Stimulated activated CD4-positive, alpha-beta T cell treated with anti-CD3 and anti-CD28 coated beads, Interleukin-12 subunit alpha, Interleukin-12 subunit beta, amount 100 ng/mL, for 24 hours (primary cell): ENCODE measurements at places on chromosomes 11 and 22.
A peak's percentile ranks its signal among the peaks of the same experiment; 100 is the strongest.

DNA sequence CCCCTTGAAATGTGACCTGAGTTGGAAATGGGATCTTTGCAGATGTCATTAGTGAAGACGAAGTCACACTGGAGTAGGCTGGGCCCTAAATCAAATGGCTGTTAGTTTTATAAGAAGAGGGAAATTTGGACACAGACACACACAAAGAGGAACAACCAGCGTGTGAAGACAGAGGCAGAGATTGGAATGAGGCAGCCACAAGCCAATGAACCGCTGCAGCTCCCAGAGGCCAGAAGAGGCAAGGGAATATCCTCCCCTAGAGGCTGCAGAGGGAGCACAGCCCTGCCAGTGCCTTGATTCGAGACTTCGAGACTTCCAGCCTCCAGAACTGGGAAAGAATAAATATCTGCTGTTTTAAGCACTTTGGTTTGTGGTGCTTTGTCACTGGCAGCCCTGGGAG is 484.5 kb downstream of the MN1 start:
- DNase-seq = no peak

DNA sequence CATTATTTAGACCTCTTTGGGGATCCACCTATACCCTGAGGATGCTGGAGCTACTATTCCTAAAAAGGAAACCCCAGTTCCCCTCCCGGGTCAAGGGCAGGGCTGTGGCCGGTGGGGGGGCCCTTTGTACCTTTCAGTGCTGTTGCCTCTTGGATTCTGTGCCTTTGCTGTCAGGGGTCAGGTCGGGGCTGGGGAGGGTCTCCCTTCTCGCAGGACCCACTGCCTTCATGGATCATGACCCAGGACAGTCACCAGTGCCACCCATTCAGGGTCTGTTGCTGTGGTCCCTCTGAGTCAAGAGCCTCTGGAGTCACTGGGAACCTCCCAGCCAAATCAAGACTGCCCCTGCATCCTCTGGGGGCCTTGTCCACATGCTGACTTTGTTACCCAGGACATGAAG is 78.1 kb upstream of the CCND1 start:
- DNase-seq = no peak

GRCh38 chr11:8022876-8023275 is 35.7 kb downstream of the EIF3F start:
- no peak for DNase-seq

DNA sequence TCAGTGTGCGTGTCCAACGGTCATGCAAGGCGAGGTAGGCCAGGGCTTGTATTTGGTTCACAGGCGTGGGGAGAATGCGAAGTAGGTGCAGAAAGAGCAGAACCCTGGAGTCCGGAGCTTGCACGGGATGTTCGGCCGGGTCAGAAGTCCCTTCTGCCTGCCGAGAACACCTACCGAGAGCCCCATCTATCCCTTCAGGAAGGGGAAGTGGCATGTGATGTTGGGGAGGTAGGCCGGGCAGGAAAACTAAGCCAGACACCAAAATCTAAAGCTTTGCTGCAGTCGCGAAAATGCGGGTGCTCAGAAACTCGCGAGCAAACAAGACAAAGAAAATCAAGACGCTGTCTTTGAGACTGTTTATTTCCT is 435 bp upstream of the TAF6L start:
- no peak for DNase-seq

GRCh38 chr11:120212259-120212878 is 1.5 kb downstream of the OAF start:
- DNase-seq = no peak

DNA sequence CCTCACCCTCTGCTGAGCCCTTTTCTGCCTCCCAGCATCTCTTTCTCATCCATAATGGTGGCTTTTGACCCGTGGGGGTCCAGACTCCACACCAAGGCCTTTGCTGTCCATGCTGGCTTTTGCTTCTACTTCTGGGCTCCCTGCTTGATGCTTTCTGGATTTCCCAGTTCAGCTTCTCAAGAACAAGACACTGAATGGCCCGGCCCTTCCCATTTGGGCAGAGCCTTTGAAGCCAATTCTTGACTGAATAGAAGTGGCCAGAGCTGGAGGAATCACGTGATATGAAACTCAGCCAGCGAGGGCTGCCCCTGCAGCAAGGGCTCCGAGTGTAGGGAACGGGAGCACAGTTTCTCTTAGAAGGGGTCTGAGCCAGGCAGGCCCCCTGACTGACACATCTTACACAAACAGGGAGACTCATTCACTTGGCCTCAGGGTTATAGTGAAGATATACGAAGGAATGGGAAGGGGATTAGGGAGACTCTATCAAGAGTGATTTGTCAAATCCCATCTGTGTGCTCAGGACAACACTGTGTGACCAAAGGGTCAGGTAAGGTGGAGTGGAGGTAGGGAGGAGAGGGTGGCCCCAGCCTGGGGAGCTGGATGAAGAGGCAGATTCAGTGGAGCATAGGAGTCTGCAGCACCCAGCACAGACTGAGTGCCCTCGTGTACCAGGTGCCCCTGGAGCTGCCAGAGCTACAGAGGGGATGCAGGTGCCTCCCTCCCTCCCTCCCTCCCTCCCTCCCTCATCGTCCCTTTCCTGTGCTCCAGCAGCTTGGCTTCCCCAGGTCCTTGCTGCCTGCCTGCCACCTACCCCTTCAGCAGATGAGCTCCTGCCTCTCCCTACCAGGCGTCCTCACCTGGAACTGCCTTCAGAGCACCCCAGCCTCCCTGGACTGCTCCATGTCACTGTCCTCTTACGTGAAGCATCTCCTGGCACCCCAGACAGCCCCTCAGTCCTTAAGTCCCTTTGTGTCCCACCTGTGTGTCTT is 106.0 kb downstream of the TRIM29 start:
- no peak for DNase-seq

DNA sequence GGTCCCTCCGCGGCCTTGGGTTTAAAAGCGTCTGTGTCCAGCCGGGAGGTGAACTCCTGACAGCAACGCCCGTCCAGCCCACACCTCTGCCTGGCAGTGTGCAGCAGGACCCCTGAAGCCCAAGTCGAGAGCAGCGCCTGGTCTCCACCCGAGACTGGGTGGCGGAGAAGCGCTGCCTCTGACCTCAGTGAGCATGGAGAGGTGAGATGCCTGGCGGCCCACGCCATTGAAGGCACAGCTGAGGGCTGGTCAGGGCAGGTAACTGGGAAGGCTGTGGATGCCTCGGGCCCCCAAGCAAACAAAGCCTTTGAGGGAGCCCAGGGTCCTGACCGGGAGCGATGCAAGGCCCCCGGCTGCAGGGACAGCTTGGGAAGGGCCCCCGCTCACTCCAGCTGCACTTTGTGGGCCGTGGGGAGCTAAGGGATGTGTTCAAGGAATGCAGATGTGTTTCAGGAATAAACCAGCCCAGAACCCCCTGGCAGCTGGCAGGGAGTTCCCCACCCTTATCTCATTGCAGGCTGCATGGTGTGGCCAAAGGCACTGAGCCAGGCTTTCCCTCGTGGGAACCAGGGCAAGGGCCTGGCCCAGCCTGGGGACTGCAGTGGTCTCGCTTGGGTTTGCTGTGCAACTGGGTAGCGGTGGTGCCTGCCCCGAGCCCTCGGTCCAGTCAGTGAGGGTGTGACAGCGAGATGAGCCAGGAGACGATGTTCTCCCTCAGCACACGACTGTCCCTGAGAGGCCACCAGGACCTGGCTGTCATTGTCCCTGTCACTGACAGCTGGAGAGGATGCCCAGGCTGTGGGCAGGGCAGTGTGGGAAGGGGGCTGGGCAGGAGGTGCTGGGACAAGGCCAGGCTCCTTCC is 92.5 kb downstream of the WNT7B start:
- DNase-seq = no peak

DNA sequence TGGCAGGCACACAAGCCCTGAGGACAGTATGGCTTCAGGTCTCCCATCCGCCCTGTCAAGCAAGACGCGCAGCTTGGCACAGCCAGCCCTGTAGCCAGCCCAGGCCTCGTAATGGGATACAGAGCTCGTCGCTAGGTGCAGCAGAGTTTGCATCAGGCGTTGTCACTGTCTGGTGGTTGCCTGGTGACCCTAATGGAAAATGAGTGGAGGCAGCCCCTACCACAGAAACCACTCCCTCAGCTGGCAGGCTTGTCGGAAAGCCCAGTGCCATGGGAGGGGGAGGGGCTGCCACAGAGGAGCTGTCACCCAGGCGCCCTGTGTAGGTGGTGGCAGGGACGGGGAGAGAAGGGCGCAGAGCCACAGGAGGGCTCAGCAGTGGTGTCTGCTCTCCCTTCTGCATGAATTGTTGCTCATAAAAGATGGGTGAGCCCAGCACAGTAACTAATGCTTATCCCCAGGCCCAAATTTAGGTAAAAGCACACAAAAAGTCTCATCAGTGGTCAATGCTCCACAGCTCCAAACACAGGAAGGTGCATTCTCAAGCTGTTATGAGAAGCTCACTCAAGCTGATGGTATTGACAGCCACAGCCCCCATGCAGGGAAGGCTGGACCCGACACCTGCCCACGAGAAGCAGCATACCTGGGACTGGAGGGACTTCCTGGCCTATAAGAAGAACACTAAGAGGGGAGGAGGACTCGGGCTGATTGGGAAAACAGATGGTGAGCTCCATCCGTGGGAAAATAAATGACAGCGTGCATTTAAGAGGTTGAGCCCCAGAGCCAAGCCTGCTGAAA is 164.6 kb downstream of the ETS1 start:
- DNase-seq = peak; percentile 89

GRCh38 chr11:60221181-60221580 is 21.8 kb downstream of the MS4A4E start:
- no peak for DNase-seq

- no peak for DNase-seq
Observed at GRCh38 chr11:1116666-1117390, 40.9 kb upstream of the MUC5AC start.

- no peak for DNase-seq
Observed at GRCh38 chr11:110186867-110187266, 93.7 kb downstream of the ZC3H12C start.

GRCh38 chr11:12248330-12248729 is 129.0 kb upstream of the PARVA start:
- DNase-seq = no peak

- DNase-seq = no peak
Observed at GRCh38 chr11:9862981-9863380, 199.1 kb downstream of the SWAP70 start.
